ENCODE measurements at places on chromosomes 7 and 10.

GRCh38 chr10:21953585-21954057, 49.9 kb downstream of the DNAJC1 start:
- DNase-seq: peak; percentile 58

DNA sequence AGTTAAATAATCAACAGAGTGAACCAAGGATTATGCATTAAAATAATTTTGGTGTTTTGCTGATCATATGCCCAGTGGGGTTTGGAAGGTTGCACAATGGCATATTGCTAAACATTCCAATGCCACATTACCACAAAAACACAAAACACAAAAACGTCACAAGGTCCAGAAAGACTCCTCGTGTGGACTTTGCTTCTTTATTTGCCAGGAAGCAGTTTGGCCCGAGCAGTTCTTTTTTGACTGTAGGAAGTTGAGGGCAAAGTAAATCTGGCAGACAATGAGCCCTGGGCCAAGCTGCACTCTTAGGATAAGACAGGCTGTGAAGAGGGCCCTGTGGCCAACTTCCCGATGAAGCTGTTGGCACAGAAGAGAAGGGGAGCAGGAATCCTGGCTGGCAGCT, 39.2 kb upstream of the SLC35B4 start:
- no peak for DNase-seq

GRCh38 chr7:156334636-156335035, 305.9 kb upstream of the RNF32 start:
- no peak for DNase-seq

GRCh38 chr7:121837462-121837861, 35.5 kb upstream of the PTPRZ1 start:
- DNase-seq: no peak

- DNase-seq: no peak
Observed at GRCh38 chr10:28202941-28203352, 99.9 kb downstream of the MPP7 start.

DNA sequence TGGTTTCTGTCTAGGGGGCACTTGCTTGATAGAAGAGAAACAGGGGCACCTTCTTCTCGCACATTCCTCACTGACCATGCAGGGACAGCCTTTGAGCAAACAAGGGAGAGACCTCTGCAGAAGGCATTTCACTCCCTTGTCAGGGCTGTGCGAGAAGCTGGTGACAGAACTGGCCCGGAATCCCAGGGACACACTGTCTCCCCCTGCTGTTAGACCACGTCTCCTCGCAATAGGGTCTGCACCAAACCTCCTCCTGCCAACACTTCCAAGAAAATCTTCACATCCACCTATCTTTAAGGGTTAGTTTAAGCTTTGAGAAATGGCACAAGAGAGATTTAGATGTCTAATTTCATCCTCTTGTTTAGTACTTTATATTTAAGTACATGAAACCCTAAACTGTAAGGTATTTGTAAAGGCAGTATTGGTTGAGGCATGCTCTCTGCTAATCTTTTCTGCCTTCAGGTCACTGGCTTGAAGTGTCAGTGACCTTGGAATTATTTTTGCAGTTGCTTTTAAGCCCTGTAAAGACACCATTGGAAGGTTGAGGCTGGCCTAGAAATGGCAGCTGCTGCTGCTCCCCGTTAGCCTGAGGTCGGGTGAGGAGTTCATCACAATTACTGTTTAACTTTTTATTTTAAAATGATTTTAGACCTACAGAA, 37.0 kb downstream of the RBM20 start:
- DNase-seq: peak; percentile 57

- DNase-seq: no peak
Observed at GRCh38 chr10:62643606-62644587, 160.6 kb upstream of the ADO start.
